ENCODE measurements at places on chromosomes 4 and X.
A peak's percentile ranks its signal among the peaks of the same experiment; 100 is the strongest.

- no peak overlapping the region for H3K4me3 ChIP-seq
- no peaks in the 10 kb centered on the region for H3K4me1 ChIP-seq
- no peak overlapping the region for H3K27ac ChIP-seq
- DNase-seq: no peak
- H3K27me3 ChIP-seq: no peaks in the 10 kb centered on the region
Measured at GRCh38 chr4:59570860-59571476, 1629.2 kb upstream of the ADGRL3 start.

- peak overlapping the region; percentile 30 for H3K27ac ChIP-seq
- H3K4me3 ChIP-seq: peak overlapping the region; percentile 21
- H3K4me1 ChIP-seq: peaks cover 9% of the 10 kb centered on the region
- peaks cover 7% of the 10 kb centered on the region for H3K27me3 ChIP-seq
- no peak for DNase-seq
Measured at GRCh38 chr4:184147858-184148737, 69.6 kb downstream of the ENPP6 start.

DNA sequence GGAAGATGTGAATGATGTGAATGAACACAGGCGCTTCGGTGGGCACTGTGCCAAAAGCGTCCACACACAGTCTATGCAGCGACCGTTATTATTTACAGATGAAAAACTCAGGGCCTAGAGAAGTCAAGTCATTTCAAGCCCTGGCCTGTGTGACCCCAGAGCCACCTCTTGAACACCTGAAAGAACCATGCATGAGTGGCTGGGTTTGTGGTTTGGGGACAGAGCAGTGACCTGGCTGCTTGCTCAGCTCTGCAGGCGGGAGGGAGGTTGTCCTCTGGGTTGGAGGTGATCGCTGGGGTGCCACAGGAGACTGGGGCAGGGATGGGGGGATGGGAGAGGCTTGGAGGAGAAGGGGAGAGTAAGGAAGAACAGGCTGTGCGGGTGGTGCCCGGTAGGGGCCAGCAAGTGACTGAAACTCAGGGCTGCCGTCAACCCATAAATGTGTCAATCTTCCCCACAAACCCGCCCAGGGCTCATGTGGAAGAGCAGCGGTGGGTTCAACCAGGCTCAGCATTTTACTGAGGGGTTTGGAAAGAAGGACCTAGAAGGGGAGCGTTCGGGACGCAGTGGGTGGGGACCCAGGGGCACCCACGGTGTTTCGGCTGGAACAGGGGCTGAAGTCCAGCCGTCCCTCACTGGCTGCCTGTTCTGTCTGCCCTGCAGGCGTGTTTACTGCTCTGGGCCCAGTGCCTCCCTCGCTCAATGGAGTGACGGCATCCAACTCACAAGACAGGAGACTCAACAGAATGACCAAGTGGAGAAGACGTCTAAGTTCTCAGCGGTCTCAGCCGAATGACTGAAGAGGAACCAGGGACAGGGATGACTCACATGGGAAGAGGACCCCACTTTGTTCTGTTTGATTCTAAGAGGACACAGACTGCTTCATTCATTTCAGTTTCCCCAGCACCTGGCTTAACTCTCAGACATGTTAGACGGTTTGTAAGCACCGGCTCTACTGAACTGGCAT lies 167.8 kb downstream of the AFAP1 start:
- H3K27me3 ChIP-seq: no peaks in the 10 kb centered on the region
- no peak overlapping the region for H3K27ac ChIP-seq
- peaks cover 14% of the 10 kb centered on the region for H3K4me1 ChIP-seq
- H3K4me3 ChIP-seq: no peak overlapping the region

GRCh38 chrX:10938365-10938923 lies 172.7 kb upstream of the HCCS start:
- H3K36me3 ChIP-seq: peaks cover under 1% of the 10 kb centered on the region
- H3K27me3 ChIP-seq: peaks cover 6% of the 10 kb centered on the region
- no peak overlapping the region for H3K27ac ChIP-seq
- no peak overlapping the region for H3K4me3 ChIP-seq
- DNase-seq: no peak
- no peaks in the 10 kb centered on the region for H3K4me1 ChIP-seq

DNA sequence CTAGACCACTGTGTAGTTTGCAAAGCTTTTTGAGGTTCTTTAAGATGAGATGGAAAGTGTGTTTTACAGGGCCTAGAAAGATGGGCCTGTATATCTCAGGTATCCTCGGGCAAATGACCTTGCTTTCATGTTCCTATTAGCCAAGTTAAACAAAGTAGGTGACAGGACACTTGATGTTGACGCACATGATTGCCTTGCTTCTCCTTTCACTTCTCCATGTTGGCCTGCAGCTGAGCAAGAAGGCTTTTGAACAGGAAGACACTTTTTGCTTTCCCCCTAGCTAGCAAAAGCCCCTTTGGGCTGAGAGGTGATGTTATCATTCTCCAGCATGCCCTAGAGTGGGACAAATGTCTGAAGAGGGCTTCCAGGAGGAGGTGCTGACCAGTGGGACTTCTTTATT lies 202.1 kb downstream of the GPC3 start:
- H3K36me3 ChIP-seq: no peaks in the 10 kb centered on the region
- DNase-seq: no peak
- H3K27ac ChIP-seq: no peak overlapping the region
- peaks cover 22% of the 10 kb centered on the region for H3K27me3 ChIP-seq
- no peak overlapping the region for H3K4me3 ChIP-seq
- H3K4me1 ChIP-seq: no peaks in the 10 kb centered on the region

DNA sequence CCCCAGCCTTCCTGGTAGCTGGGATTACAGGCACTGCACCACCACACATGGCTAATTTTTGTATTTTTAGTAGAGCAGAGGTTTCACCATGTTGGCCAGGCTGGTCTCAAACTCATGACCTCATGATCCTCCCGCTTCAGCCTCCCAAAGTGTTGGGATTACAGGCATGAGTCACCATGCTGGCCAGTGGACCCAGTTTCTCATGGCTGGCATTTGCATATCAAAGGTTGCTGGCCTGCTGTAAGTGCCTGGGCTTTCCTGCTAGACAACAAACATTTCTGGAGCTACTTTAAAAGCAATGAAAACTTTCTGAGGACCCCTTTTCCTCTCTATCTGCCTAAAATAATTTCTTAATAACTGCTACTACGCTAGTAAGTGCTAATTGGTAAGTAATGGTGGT lies 228.2 kb downstream of the PCDH10 start:
- no peaks in the 10 kb centered on the region for H3K27me3 ChIP-seq
- DNase-seq: no peak
- no peak overlapping the region for H3K4me3 ChIP-seq
- H3K36me3 ChIP-seq: no peaks in the 10 kb centered on the region
- H3K4me1 ChIP-seq: no peaks in the 10 kb centered on the region

- H3K4me3 ChIP-seq: no peak within 1 kb of the TSS
- H3K4me1 ChIP-seq: peaks cover 3% of the 10 kb centered on the region
- no peak for DNase-seq
- no peaks in the 10 kb centered on the region for H3K36me3 ChIP-seq
Measured at GRCh38 chr4:37960098-37960497, at the start of gene PTTG2. Gene PTTG2 (plus strand): TSS chr4:37960398. CDS start chr4:37960435, 37 bp downstream.

All from activated T-cell treated with anti-CD3 and anti-CD28 coated beads, Interleukin-2, amount 50 U/mL, for 72 hours (primary cell).